Right forelimb (tissue), 1 donor: ENCODE measurements at places on chromosomes 7 and 10.
A peak's percentile ranks its signal among the peaks of the same experiment; 100 is the strongest.

- DNase-seq: no peak
These were observed 565.8 kb upstream of the MGMT start for GRCh38 chr10:128901236-128901635.

GRCh38 chr7:157857578-157858075 lies 520.8 kb downstream of the DNAJB6 start:
- DNase-seq: no peak

GRCh38 chr10:124002391-124003069 lies 90.9 kb downstream of the CHST15 start:
- peak; percentile 20 for DNase-seq

DNA sequence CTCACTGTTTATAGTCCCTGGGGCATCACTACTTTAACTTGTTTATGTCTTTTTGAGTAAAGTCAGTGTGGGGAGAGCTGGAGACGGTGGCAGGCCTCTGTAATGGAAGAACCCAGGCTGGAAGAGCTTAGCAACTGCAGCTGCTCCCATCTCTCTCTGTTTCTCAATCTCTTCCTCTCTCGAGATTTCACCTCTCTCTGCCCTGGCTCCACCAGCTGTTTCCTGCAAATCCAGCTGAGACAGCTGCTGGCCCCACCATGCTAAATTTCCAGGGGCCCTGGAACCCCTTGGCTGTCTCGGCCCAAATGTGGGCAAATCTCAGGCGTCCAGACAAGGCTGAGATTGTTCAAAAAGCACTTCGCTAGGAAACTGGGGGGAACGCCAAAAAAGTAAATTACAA lies 25.8 kb upstream of the SLF2 start:
- peak; percentile 80 for DNase-seq

DNA sequence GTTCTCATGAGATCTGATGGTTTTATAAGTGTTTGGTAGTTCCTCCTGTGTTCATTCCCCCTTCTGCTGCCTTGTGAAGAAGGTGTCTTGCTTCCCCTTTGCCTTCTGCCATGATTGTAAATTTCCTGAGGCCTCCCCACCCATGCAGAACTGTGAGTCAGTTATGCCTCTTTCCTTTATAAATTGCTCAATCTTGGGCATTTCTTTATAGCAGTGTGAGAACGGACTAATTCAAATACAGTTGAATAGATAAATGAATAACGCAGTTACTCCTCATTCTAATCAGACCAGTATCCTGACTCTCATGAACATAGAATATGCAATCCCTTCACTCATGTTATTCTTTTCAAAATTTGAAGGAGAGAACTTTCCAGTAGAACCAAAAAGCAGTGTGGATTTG lies 375.0 kb upstream of the FZD8 start:
- DNase-seq: no peak

- no peak for DNase-seq
These were observed 56.2 kb downstream of the HK1 start for GRCh38 chr10:69334302-69335062.

DNA sequence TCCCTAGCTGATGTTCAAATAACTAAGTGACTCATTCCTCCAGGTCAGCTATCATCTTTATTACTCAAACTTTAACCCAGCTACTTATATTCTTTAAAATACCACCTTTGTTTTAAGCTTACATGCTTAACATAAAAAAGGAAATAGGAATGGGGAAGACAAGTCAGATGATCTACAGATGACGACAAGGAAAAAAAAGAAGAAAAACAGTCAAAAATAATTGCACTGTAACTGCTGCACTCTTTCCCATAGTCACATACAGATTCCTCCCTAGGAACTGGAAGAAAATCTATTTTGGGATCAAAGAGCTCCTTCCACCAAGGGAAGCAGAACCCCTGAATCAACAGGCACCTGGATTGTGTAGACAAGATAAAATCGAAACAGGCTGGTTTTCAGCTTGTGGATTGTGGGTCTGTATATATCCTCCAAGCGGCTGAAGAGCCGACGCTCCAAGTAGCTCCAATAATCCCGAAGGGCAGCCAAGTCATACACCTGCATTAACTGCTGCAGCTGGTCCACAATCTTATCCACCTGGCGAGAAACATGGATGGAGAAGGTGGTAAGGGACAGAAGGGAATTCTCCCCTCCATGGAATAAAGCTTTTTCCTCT lies 2.0 kb downstream of the WDR91 start:
- no peak for DNase-seq

DNA sequence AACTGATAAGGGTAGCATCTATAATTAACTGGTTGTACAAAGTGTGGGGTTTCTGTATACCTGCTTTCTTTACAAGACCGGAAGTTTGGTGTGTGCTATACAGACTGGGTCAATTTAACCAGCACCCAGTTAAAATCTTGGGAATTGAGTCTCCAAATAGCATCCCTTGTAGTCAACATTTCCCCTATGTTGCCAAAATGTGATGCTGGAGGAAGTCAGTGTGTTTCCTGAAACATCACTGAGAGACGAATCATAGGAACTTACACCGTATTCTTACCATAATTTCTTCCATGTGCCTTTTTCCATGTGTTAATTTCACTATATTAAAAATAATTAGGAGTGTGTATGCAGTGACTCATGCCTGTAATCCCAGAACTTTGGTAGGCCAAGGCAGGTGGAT lies 1.7 kb downstream of the AKR1C4 start:
- no peak for DNase-seq

- no peak for DNase-seq
These were observed 73.1 kb downstream of the ADCYAP1R1 start for GRCh38 chr7:31125171-31125570.

GRCh38 chr10:78684947-78685346 lies 383.8 kb upstream of the ZMIZ1 start:
- DNase-seq: no peak

DNA sequence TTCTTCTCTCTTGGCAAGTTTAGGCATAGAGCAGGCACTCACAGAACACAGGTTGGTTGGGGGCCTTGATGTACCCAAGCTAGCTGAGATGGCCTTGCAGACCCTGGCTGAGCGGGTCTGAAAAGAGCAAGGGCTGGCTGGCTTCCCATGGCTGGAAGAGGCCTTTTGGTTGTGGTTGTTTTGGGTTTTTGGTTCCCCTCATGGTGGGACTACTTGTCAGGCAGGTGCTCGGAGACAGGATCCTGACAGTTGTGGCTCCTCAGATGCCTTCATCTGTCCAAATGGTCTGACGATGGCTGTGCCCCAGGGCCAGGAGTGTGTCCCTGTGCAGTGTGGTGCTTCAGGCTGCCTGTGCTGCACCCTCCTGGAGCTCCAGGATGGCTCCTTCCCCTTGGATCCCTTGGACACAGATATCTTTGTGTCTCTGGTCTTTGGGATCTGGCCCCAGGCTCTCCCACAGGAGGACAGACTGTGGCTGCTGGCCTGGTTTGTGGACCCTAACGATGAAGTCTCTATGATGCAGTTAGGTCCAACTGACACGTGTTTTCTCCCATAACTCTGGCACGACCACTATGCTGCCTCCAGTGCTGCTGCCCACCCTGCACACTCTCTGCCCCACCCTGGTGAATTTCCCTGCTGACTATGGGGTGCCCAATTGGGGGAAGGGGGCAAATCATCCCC lies 321.5 kb upstream of the ZNF32 start:
- no peak for DNase-seq

GRCh38 chr7:112199672-112200071 lies 6.5 kb downstream of the DOCK4 start:
- DNase-seq: no peak

GRCh38 chr10:63383141-63383540 lies 82.6 kb downstream of the JMJD1C start:
- no peak for DNase-seq

DNA sequence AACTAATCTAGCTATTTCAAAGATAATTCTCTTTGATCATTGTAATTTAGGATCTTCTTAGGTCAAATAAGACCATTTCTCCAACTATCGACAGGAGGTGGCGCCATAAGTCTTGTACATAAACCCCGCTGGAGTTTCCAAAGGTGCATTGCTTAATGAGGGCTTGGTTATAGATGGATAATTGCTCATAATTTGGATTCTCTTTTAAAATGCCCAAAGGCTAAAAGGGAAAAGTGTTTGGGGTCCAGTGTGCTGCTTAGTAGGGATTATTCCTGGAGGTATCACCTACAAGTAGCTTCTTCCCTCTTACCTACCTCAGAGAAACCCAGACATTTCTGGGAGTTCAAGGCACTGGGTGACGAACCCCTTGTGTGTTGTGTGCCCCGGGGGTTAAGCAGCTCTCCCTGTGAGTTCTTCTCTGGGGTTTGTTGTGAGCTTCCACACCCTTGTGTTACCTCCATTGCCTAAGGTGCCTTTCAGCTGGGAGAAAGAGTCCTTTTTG lies 75.2 kb downstream of the PAXIP1 start:
- DNase-seq: peak; percentile 73

GRCh38 chr7:155660758-155661093 lies 16.3 kb downstream of the RBM33 start:
- DNase-seq: no peak

- no peak for DNase-seq
These were observed 34.7 kb upstream of the MKLN1 start for GRCh38 chr7:131293018-131293417.

DNA sequence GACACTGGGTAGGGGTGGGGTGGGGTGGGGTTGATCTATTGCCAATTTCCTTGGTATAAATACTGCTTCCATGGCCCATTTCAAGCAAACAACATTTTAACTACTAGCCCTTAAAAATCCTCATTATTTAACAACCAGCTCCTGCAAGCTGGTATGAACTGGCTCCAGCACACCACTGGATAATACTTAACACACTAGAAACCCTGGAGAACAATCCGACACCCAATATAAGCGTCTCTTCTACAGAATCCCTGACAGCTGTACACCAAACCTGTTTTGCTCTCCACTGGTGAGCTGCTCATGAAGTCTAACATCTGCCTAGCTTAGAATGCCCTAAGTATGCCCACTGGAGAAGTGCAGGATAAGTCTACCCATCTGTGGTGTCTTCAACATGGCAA lies 116.8 kb downstream of the HIPK2 start:
- DNase-seq: no peak

- no peak for DNase-seq
These were observed 578.5 kb downstream of the SH2D4B start for GRCh38 chr10:81116201-81116600.

- DNase-seq: no peak
These were observed 322.9 kb upstream of the NRP1 start for GRCh38 chr10:33657154-33657908.

DNA sequence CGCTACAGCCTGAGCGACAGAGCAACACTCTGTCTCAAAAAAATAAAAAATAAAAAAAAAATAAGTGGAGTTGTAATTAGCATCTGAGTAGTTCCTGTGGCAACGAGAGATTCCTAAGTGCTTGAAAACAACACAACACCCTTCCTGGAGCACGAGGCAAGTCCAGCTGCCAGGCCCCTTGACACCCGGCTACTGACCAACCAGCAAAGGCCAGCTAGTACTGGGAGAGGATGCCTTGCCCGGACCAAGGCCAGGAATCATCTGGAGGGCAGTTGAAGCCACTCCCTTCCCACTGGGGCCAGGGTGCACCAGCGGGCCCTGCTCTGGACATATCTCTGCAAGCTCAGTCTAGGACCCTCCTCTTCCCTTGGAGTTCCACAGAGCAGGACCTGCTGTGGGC lies 536 bp downstream of the C10orf105 start:
- no peak for DNase-seq

- DNase-seq: no peak
These were observed 1073.6 kb downstream of the SORCS3 start for GRCh38 chr10:105714728-105715127.

- DNase-seq: no peak
These were observed 66.1 kb upstream of the AFAP1L2 start for GRCh38 chr10:114470361-114470760.

GRCh38 chr7:123660514-123661354 lies 5.1 kb downstream of the LMOD2 start:
- no peak for DNase-seq

DNA sequence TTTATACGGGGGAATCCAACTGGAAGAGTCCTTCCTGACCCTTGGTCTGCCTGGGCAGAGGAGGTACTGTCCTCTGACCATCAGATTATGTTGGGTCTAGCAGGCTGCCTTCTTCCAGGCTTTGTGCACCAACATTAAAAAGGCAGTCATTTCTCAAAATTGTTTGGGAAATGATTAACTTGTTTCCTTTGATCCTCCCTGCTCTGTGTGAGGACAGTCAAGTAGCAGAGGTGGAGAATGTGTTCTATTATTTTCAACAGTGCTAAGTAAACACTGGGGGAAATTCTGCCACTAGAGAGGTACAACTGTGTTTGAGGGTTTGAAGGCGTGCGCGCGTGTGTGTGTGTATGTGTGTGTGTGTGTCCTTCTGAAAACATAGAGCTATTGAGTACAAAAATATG lies 20.6 kb downstream of the ACSL5 start:
- no peak for DNase-seq

GRCh38 chr10:75407713-75408508 lies 6.3 kb upstream of the ZNF503 start:
- DNase-seq: peak; percentile 76

- DNase-seq: peak; percentile 87
These were observed 628.7 kb downstream of the TYW1 start for GRCh38 chr7:67625257-67625737.

GRCh38 chr10:77943121-77943901 lies 16.8 kb upstream of the DLG5 start:
- no peak for DNase-seq

DNA sequence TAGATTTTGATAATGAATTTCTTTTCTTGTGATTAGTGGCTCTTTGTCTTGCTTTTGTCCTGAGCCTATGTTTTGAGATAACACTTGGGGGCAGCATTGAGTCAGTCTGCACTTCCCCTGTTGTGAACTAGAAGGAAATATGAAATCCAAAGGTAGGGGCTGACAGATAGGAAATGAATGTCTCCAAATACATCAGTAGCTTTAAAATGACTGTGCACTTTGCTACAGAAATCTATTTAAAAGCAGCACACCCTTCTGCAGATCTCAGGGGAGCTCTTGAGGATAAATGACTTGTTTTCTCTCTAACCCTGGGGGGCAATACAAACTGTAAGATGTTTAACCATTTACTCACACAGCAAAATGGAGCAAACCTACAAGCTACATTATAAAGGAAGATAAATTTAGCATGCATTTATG lies 176.0 kb upstream of the MYO3A start:
- DNase-seq: no peak

DNA sequence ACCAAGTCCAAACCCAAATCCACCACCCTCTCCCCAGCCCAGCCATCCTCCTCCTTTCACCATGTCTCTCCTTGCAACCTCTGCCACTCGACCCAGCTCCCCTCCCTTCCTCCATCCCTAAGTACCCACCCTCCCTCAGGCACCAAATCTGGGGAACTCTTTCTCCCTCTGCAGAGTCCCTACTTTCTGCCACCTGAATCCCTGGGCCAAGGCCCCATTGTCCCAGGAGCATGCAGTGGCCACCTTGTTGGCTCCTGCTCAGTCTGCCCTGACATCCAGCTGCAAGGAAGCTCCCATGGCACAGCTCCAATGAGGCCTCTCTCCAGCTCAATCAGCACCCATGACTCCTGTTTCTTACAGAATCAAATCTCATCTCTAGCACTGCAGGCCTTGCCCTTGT lies 5.5 kb upstream of the UNC5B start:
- DNase-seq: peak; percentile 34

GRCh38 chr7:55120501-55121198 lies 101.8 kb downstream of the EGFR start:
- no peak for DNase-seq
